ENCODE measurements at places on chromosomes 1 and 21. TPM values are rescaled to one million over a fixed set of nuclear protein-coding genes. Genes with fewer than 3 reads are reported as not detected.

Gene CFHR2
- total RNA-seq, result not detected

Gene KCND3
- total RNA-seq, result 0.26 TPM

Gene REN
- total RNA-seq, result not detected

Gene ADIPOR1
- 163 TPM for total RNA-seq

Gene INSRR
- total RNA-seq, result under 0.01 TPM

Gene VPS26C
- total RNA-seq, result 85.9 TPM

Gene HPCAL4
- total RNA-seq, result not detected

Gene ANGPTL3
- total RNA-seq, result not detected

Gene CCDC27
- total RNA-seq, result not detected

Gene SPRR2G
- not detected for total RNA-seq

Gene CYP2J2
- total RNA-seq, result 0.13 TPM

Gene ERI3
- total RNA-seq, result 39.0 TPM

Gene OR6P1
- total RNA-seq, result not detected

Gene FAM131C
- total RNA-seq, result 0.53 TPM

Gene ASCL5
- total RNA-seq, result not detected

Gene ACTL8
- not detected for total RNA-seq

Gene COL11A1
- total RNA-seq, result not detected

Gene KRTAP7-1
- not detected for total RNA-seq

Gene ELK4
- total RNA-seq, result 8.2 TPM

Gene PGD
- 71.4 TPM for total RNA-seq

Gene CD55
- total RNA-seq, result 26.4 TPM

Gene RGS21
- total RNA-seq, result not detected

Gene PLCH2
- 3.2 TPM for total RNA-seq

Gene PRDX6
- 169 TPM for total RNA-seq

Gene RAB7B
- total RNA-seq, result 7.5 TPM

Gene LYPD8
- total RNA-seq, result not detected

Measured in aortic smooth muscle cell (primary cell).